ENCODE measurements at places on chromosomes 12 and 14.

- DNase-seq = no peak
These were observed 203.8 kb downstream of the ADAMTS20 start for GRCh38 chr12:43348221-43348620.

- DNase-seq = no peak
These were observed 386.7 kb downstream of the DAD1 start for GRCh38 chr14:22202313-22202712.

DNA sequence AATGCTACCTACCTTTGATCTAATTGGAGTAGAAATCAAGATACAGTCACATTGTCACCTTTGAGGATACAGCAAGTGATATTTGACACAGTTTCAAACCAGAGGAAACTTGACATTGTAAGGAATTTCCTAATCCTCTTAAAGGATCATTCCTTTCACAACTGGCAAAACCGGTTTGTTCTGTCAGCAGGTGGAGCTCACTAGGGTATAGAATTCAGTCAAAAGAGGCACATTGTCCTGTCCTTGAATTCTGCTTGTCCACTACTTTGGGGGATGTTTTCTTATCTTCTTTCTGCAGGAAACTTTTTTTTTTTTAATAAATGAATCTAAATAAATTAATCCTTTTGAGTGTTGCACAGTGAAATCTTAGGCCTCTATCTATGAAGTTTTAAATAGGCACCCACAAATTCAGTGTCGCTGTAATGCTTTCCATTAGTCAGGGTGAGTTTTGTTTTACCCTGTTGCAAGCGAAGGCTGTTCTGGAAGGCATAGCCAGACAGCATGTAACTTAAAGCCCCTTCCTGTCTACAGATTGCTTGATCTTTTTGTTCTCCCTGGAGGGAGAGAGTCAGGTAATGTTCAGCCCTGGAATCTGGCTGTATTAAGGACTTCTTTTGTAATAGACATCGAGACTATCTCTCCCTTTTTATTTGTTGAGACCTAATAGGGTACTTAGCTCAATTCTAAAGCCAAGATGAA is 285.0 kb upstream of the RGS6 start:
- DNase-seq = no peak

- peak; percentile 56 for DNase-seq
These were observed 161.8 kb downstream of the TTC8 start for GRCh38 chr14:88986146-88986841.

DNA sequence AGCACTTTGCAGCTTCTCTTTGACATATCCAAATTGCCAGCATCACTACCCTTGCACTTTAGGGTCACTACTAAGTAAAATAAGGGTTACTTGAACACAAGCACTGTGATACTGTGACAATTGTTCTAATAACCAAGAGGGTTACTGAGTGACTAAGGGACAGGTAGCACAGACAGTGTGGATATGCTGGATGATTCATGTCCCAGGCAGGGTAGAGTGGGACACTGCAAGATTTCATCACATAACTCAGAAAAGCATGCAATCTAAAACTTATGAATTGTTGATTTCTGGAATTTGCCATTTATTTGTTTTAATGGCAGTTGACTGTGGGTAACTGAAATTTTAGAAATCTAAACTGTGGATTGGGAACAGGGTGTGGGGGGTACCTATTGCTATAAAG is 218.8 kb downstream of the KITLG start:
- peak; percentile 37 for DNase-seq

- no peak for DNase-seq
These were observed 18.6 kb downstream of the HHIPL1 start for GRCh38 chr14:99663386-99664057.

DNA sequence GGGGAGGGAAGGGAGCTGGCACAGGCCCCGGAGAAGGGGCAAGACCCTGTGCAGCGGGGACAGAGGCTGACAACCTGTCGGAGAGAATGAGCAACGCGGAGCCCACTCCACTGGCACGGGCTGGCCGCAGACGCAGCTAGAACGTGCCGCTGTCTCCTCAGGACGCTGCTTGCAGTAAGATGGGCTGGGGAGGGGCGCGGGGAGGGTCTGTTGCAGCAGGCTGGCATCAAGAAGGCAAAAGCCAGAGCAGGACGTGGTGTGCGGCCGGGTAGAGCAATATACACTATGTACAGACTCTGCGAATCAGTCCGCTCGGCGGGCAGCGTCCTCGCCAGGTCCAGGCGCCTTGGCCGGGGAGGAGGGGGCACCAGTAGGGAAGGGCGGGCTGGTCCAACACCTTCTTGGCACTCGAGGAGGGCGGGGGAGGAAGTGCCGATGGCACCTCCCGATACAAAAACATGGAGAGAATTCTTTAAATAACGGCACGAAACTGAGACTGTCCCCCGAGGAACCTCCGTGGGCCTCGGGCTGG is 19.8 kb downstream of the RAB35 start:
- DNase-seq = no peak

- DNase-seq = no peak
These were observed 32.9 kb downstream of the RERGL start for GRCh38 chr12:18057051-18057450.

DNA sequence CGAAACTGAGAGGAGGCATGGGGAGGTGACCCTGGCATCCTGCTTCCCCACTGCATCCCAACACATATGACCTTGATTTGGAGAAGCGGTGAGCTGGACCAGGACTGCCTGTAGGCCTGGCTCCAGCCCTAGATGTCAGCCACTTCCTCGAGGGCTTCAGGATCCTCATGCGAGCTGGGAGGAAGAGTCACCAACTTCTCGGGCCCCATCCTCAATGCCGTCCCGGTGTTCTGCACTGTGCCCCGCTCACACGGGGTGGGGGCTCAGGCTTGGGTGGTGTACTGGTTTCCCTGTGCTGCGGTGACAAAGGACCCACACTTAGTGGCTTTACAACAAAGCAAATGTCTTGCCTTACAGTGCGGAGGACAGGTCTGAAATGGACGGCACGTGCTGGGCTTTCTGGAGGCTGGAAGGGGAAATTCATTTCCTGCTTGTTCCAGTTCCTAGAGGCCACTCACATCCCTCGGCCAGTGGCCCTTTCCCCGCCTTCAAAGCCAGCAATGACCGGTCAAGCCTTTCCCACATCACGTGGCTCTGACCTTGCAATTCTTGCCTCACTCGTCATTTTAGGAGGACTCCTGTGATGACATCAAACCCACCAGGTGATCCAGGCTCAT is 298.1 kb upstream of the RTL1 start:
- DNase-seq = no peak

- no peak for DNase-seq
These were observed 1.6 kb upstream of the CLEC14A start for GRCh38 chr14:38257507-38257906.

DNA sequence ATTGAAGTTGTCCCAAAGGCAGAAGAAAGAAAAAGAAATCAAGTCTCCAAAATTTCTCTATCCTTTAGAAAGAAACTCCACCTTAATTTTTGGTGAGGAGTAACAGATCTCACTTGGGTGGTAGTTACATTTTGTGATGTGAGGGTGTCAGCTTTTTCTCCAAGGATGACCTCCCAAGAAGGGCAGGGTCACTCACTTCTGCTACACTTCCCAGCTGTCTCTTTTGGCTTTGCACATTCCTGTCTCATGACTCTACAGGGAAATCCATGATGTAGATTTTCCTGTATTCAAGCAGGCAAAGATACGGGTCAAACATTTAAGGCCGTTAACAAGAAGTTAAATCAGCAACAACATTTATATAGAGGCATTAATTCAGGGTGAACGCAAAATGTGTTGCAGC is 1016.4 kb downstream of the NRXN3 start:
- DNase-seq = peak; percentile 4

- DNase-seq = no peak
These were observed 24.7 kb downstream of the ITPK1 start for GRCh38 chr14:93090826-93091555.

DNA sequence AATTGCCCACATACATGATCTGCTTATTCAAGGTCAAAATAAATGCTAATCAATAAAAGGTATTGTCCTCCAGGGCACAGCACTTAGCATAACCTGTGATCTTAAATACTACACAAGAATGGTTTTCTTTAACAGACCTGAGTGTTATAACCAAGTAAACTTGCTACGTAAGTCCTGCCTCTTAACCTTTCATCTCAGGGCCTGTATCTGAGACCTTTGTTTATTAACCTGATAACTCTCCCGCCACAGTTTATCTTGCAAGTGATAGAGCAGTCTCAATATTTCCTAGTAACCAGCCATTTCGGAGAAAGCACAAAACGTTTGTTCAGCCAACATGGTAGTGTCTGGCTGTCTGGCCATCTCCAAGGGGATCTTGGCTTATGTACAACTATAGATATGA is 88.4 kb downstream of the DUSP6 start:
- DNase-seq = no peak

DNA sequence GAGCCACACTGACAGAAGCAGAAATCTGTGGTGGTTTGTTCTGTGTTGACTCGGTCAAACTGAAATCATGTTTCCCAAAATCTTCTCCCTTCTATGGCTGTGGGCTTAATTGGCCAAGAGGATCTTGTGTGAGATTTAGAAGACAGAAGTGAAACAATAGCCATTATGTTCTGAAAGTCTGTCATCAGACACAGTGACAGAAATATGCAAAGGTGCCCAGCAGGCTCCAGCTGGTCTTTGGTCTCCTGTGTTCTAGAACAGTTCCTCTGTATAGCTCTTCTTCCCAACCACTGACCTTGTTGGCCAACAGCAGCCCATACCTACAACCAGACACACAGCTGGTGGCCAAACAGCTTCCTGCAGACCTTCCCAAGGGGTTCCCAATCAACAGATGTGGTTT is 25.0 kb upstream of the COCH start:
- DNase-seq = no peak

- peak; percentile 97 for DNase-seq
These were observed 318.4 kb downstream of the RAD51B start for GRCh38 chr14:68137704-68138619.

DNA sequence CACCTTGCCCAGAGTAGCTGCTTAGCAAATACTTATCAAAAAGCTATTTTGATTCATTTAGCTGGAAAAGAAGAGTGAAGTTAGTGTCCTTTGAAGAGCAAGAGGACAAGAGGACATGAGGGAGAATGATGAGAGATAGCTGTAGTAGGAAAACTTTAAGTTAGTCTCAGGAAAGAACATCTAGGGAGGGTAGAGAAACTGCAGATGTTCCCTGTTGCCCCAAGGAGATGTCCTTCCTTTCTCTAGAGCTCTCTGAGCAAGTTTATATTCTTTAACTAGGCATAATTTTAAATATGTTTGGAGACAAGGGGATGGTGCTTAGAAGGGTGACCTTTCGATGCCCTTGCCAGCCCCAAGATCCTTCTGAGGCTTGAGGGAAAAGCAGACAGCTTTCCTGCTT is 529.1 kb upstream of the TBX3 start:
- no peak for DNase-seq

- DNase-seq = no peak
These were observed 29.4 kb upstream of the MYF6 start for GRCh38 chr12:80677994-80678393.

DNA sequence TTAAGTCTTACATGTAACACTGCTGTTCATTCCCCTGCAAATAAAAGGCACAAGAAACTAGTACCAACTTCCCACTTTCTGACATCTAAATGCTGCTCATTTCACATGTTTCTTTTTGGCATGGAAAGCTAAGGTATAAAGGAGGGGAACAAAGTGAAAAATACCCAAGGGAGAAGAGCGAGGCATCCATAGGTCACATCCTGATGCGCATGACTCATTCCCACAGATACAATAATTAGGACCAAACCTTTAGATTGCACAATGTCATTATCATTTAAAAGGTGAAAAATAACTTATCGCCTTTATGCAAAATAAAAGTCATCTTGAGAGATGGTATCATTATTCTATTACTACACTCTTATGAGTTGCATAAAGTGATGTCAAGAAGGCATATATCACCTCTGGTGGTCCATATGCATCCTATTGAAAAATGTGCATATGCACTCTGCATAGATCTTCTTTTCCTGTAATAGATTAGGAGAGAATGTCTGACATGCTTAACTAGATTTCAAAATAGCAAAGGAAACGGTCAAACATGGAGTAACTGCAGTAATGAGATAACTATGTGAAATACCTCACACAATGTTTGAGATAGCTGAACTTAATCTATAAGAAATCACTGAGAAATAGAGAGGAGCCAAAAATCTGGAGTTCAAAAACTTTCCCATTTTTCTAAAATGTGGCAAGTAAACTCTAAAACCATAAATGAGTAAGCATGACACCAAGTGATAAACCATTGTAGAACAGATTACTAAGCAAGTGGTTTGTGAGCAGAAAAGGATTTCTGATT is 382.5 kb upstream of the TMTC1 start:
- peak; percentile 36 for DNase-seq

GRCh38 chr12:27412047-27412446 is 34.5 kb upstream of the SMCO2 start:
- no peak for DNase-seq

DNA sequence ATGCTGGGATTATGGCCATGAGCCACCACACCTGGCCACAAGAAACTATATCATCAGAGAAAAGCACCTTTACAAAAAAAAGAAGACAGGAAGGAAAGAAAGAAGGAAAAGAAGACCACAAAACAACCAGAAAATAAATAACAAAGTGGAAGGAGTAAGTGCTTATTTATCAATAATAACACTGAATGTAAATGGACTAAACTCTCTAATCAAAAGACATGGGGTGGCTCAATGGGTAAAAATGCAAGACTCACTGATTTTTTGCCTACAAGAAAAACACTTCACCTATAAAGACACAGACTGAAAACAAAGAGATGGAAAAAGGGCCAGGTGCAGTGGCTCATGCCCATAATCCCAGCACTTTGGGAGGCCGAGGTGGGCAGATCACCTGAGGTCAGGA is 65.7 kb downstream of the MAPKAPK5 start:
- no peak for DNase-seq

DNA sequence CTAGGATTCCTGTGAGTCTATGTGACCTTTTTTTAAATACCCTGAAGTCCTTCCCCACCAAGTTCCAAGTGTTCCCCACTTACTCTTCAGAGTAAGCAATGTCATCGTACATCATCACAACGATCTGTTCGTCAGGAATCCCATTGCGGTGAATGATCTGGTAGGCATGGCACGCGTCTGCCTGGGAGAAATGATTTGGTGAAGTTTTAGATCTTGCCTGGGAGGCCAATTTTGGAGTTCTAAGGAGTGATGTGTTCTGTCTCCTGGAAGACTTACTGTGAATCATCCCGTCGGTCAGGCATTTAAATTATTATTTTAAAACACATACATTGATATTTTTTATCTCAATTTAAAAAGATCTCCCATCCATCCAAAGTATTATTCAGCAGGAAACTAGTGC is 29.8 kb downstream of the LGMN start:
- DNase-seq = peak; percentile 56

- DNase-seq = no peak
These were observed 183.9 kb downstream of the PIWIL1 start for GRCh38 chr12:130521375-130522124.

GRCh38 chr14:76115010-76115422 is 36.7 kb upstream of the GPATCH2L start:
- DNase-seq = no peak

- DNase-seq = peak; percentile 62
These were observed 8.8 kb upstream of the GNPTAB start for GRCh38 chr12:101839324-101840283.

DNA sequence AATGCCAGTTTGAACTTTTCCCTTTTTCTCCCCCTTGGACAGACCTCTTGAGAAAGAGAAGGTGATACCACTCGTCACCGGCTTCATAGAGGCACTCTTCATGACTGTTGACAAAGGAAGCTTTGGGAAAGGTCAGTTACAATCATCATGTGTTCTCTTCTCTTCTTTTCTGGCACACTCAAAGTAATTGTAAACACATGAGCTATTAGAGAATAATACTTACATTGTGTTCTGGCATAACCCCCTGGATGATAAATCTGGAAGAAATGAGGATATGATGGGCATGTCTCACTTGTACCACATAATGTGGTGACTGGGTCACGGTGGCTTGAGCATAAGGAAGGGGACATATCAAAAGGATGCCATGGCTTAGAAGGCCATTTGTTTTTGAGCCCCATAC is 20.0 kb downstream of the UTP20 start:
- DNase-seq = no peak

All from fibroblast of skin of scalp (primary cell).